ENCODE measurements at places on chromosomes 4 and X. TPM values are rescaled to one million over a fixed set of nuclear protein-coding genes. Genes with fewer than 3 reads are reported as not detected.
A peak's percentile ranks its signal among the peaks of the same experiment; 100 is the strongest.

DNA sequence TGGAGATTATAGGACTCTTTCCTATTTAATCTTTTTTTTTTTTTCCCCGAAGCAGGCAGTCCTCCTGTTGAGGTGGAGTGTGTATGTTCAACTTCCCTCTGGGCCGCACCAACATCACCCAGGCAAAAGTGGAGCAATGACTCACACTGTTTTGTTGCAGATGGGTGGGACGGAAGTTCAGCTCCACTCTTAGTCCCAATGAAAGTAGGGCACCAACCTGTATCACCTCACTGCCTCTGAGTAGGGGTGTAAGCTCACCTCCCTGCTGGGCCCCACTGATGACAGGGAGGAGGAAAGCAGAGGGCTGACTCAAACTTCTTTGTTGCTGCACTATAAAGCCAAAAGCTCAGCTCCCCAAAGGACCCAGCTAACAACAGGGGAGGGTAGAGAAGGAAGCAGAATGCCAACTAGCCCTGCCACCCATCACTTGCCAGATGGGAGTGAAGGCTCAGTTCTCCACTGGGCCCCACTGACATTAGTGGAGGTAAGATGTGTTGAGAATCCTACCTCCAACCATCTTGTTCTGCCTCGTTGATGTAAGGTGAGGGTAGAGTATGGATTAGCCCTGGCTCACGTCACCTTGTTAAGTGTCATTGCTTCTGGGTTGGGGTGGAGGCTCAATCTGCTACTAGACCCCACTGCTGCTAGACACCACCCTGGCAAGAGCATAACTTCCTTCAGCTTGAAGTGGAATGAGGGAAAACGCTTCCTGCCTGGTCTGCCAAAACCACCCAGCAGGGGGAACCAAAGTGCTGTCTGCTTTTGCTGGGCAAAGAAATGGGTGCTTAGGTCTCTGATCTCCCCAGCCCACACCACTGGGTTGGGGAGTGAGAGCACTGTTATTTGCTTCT, 14.1 kb downstream of the RPS6KA3 start:
- DNase-seq = no peak

GRCh38 chr4:1026115-1026514, 14.7 kb downstream of the FGFRL1 start:
- no peak for DNase-seq

DNA sequence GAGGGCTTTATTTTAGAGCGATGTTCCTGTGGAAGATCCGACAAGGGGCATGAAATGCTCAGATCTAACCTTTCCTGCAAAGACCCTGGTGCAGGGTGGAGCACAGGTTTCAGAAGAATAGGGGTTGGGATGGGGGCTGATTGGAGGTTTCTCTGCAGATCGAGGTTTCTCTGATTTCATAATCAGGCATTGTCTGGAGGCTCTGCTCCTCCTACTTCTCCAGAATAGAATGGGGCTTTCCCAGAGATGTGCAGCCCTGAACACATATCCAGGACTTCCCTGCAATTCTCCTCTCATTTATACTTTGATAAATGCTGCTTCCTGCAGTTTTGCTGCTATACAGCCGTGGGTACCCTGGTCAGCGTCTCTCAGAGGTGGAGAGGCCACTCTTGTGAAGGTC, 397.6 kb upstream of the BOD1L1 start:
- no peak for DNase-seq

DNA sequence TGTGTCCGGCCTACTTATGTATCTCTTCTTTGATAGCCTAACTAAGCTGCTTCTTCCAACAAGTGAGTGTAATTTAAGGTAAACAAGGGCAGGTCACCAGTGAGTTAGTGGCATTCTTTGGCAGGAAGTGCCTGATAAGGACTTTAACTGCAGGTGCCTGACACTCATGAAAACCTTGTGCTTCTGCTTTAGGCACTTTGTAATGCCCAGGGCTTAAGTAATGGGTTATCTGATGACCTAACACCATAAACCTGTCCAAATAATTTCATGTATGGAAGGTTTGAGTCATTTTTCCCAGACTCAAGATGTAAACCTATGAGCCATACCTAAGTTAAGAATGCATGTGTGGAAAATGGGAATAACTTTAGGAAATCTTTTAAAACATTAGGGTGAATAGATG, 43.0 kb downstream of the BCOR start:
- no peak for DNase-seq

- no peak for DNase-seq
These were observed 33.1 kb upstream of the USP51 start for GRCh38 chrX:55522596-55523276.

GRCh38 chrX:46627062-46627461, 53.5 kb downstream of the CHST7 start:
- no peak for DNase-seq

- no peak for DNase-seq
These were observed 83.7 kb downstream of the SPOCK3 start for GRCh38 chr4:167150587-167150986.

GRCh38 chr4:154152546-154152945, 339.1 kb downstream of the DCHS2 start:
- DNase-seq = no peak

DNA sequence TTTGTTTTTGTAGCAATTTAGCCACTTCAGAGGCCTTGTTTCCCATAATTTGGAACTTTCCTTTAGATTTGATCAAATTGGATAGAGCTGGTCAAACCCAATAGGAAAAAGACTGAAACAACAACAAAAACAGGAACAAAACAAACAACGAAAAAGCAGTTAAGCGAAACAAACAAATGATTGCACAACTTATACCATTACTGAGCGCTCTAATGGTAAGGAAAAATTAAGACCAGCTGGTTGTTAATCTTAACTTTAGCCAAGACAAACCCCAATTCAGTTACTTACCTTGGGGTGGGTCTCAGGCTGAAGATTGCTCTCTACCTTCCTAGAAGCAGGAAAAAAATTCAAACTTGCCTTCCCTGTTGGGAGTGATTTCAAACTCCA, 38.3 kb downstream of the SPCS3 start:
- DNase-seq = no peak

DNA sequence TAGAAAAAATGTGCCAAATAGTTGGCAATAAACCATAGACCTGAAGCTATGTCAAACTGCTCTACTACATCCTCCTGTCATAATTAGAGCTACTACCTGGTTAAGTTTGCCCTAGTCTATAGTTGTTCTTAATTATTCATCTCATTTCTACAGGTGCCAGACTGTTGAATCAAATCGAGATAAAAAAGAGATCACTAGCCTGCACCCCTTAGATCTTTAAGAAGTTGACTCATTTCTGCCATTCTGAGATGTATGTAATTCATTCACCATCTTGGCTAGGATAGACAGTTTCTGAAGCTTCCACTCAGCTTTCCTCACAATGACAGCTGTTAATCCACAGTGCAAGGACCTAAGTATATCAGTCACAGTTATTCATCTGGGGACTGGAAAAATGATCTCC, 452.1 kb upstream of the BOD1L1 start:
- DNase-seq = no peak

DNA sequence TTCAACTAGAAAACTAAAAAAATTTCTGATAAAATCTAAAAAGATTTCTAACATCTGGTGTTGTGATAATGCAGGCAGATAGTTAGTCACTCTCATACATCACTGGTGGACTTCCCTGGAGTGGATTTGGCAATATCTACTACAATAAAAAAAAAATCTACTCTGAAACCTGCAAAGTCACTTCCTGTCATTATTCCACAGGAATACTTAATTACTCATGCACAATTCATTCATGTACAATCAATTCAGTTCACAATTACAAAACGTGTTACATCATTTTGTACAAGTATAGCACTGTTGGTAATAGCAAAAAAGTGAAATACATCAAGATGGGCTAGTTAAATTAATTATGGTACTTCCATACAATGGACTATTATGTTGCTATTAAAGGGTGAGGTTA, 16.5 kb upstream of the RHOH start:
- no peak for DNase-seq

- no peak for DNase-seq
These were observed 424 bp downstream of the SATL1 start for GRCh38 chrX:85243155-85243554.

GRCh38 chrX:150308532-150309157, 54.5 kb upstream of the MAMLD1 start:
- DNase-seq = no peak

- DNase-seq = no peak
These were observed 133.8 kb downstream of the CPZ start for GRCh38 chr4:8726344-8726851.

DNA sequence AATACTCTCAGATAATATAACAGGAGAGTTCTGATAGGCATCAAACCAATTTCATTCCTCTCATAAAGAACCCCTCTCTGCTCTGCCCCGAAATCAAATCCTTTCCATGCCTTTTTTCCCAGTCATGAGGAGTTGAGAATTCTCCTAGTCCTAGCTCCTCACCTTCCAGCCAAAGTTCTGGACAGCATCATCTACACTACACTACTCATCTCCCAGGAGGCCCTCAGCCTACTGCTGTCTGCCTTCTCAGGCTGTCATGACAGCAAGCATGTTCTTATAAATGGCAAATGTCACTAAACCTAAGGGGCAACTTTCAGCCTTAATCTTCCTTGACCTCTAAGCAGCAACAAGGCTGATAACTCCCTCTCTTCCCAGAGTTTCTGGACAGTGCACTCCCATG, 26.6 kb downstream of the MAPK10 start:
- DNase-seq = no peak

- no peak for DNase-seq
These were observed 37.7 kb downstream of the ARHGAP24 start for GRCh38 chr4:85512446-85513205.

GRCh38 chr4:2220016-2220630, 21.8 kb downstream of the HAUS3 start:
- peak; percentile 43 for DNase-seq

DNA sequence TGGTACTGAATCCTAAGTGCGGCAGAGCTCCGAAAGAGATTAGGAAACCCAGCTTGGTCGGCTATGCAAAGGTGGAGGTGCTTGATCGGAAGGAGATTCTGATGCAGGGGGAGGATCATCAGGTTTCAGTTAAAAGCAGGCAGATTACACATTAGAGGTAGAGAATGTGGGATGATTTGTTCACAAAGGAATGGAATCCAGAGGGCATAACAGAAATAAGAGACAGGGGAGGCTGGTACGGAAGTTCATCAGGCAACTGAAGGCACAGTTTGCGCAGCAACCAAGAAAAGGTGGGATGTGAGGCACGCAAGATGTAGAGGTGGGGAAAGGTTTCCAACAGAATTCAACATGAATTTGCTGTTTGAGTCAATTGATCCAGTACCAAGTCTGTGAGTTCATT, 424 bp upstream of the ZNF330 start:
- no peak for DNase-seq

GRCh38 chr4:73822389-73822788, 14.1 kb upstream of the CXCL6 start:
- DNase-seq = no peak

GRCh38 chrX:154374313-154375155, at the start of gene FLNA:
Gene FLNA (minus strand): TSS chrX:154374634. CDS start chrX:154371245, 3,389 bp downstream.
- no peak for DNase-seq

GRCh38 chr4:76696109-76696508, 201.8 kb downstream of the SOWAHB start:
- DNase-seq = no peak

GRCh38 chr4:73419106-73420038, 15.3 kb downstream of the ALB start:
- DNase-seq = no peak

GRCh38 chr4:139441029-139441428, 12.9 kb upstream of the RAB33B start:
- no peak for DNase-seq

- DNase-seq = no peak
These were observed 134.8 kb downstream of the NAP1L3 start for GRCh38 chrX:93538575-93538974.

GRCh38 chr4:78056265-78057129, 626 bp upstream of the FRAS1 start:
- peak; percentile 60 for DNase-seq

GRCh38 chrX:13522811-13523210, 46.6 kb upstream of the EGFL6 start:
- DNase-seq = no peak

DNA sequence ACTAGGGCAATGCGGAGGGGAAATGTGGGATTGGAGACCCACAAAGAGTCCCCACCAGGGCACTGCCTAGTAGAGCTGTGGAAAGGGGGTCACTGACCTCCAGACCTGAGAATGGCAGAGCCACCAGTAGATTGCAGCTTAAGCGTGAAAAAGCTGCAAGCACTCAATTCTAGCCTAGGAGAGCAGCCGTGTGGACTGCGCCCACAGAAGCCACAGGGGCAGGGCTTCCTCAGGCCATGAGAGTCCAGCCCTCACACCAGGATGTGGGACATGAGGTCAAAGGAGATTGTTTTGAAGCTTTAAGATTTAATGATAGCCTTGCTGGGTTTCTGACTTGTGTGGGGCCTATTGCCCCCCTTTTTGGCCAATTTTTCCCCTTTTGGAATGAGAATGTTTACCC, 379.0 kb downstream of the INPP4B start:
- DNase-seq = no peak

The F8A2 gene
- not detected for polyA plus RNA-seq

The PARM1 gene
- polyA plus RNA-seq = 53.1 TPM

The PPAT gene
- 10.1 TPM for polyA plus RNA-seq

The PDLIM5 gene
- polyA plus RNA-seq = 303 TPM

The TEC gene
- 0.37 TPM for polyA plus RNA-seq

The TGIF2LX gene
- not detected for polyA plus RNA-seq

The TLR10 gene
- 0.42 TPM for polyA plus RNA-seq

The PSAPL1 gene
- polyA plus RNA-seq = not detected

The SMIM10L2A gene
- 2.2 TPM for polyA plus RNA-seq

The SYP gene
- polyA plus RNA-seq = 1.0 TPM

The RRH gene
- polyA plus RNA-seq = 0.28 TPM

All from forelimb muscle (tissue), 1 donor.